ENCODE measurements at places on chromosomes 5 and 9. TPM values are rescaled to one million over a fixed set of nuclear protein-coding genes. Genes with fewer than 3 reads are reported as not detected.

Gene CARD19
- total RNA-seq: 38.6 TPM

GRCh38 chr9:127612939-127613582, 984 bp downstream of the STXBP1 start:
- peak; percentile 48 for DNase-seq
- H3K4me3 ChIP-seq: peak overlapping the region; percentile 79
- peaks cover 23% of the 10 kb centered on the region for H3K4me1 ChIP-seq

DNA sequence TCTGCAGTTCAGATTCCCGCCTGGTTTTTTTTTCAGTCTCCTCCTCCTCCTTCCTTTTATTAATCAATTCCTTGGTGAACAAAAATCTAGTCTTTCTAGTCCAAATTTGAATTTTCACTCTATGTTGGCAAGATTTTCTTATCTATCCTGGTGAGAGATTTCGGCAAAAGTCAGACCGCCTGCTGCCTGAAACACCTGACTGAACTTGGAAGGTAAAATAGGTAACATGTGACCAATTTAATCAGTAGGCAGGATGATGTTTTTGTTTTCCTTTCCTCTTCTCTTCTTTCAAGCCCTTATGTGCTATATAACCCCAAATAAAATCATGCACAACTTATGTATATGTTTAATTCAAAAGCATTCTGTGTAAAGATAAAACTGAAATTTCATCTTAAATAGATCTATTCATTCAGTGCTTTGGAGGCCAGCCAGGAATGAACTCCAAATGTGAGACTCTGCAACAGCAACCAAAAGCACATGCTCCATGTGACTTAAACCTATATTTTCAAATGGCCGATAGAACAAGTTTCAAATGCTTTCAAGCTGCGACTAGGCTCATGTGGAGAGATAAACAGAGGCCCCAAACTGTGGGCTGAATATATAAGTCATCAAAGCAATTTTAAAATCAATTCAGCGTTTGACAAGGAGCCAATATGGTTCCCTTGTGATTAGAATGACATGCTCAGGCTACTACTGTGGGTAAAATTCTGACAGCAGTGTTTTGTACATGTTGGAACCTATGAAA, 100.4 kb upstream of the SEMA6A start:
- no peak overlapping the region for H3K27ac ChIP-seq
- DNase-seq: no peak

DNA sequence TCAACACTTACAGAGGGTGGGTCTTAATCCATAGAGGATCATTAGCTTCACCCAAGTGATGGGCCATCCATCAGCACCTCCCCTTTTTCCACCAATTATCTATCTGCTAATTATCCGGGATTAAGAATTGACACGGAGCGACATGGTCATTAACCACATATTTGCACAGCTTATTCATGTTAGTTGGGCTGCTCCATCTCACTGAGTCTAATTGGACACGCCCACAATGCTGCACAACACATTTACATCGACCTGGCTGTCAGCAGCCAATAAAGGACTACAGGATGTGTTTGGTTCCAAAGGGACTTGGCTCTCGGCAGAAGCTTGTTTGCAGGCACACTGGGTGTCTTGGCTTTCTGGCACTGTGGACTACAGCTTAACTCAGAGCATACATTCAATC, 21.6 kb downstream of the FOXE1 start:
- no peaks in the 10 kb centered on the region for H3K36me3 ChIP-seq
- H3K4me3 ChIP-seq: no peak overlapping the region
- DNase-seq: no peak
- no peak overlapping the region for H3K27ac ChIP-seq

DNA sequence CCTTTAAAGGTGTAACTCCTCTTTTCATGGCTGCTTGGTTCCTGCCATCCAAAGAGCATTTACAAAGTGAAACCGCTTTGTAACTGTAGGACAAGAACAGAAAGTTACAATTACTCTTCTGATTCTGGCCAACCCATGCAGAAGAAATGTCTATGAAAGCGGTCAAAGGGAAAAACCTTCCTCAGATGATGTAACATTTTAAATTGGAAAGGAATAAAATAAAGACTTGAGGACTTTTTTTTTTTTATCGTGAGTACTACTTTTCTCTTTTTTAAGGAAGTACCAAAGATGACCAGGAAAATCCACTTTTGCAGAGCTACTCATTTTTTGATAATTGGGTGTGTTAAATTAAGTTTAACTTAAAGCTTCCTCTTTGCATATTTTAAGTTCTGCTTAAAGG, 13.0 kb upstream of the C9orf72 start:
- peaks cover 28% of the 10 kb centered on the region for H3K27me3 ChIP-seq
- DNase-seq: no peak
- no peak overlapping the region for H3K4me3 ChIP-seq
- H3K36me3 ChIP-seq: peaks cover 2% of the 10 kb centered on the region
- peaks cover 1% of the 10 kb centered on the region for H3K4me1 ChIP-seq
- no peak overlapping the region for H3K27ac ChIP-seq

GRCh38 chr9:16708656-16709435, 161.6 kb downstream of the BNC2 start:
- no peak for DNase-seq
- H3K36me3 ChIP-seq: no peaks in the 10 kb centered on the region
- H3K27me3 ChIP-seq: peaks cover 5% of the 10 kb centered on the region
- H3K4me3 ChIP-seq: no peak overlapping the region
- H3K4me1 ChIP-seq: no peaks in the 10 kb centered on the region

DNA sequence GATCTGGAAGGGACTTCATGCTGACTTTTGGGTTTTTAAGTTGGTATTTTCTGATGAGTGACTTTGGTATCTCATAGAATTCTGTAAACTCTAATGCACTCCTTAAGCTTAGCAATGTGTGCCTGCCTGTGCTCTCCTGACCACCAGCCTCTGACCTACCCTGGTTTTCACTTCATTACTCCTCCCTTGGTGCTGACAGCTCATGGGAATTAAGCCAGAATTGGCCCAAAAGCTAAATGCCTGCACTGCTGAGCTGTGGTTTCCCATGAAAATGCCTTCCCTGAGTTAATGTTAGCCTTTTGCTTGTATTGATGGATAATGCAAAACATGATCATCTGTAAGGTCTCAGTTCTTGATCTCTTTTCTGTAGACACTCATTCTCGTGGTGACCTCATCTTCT, 308.0 kb downstream of the DOCK8 start:
- H3K36me3 ChIP-seq: no peaks in the 10 kb centered on the region
- H3K4me1 ChIP-seq: peaks cover 11% of the 10 kb centered on the region
- no peak for DNase-seq
- H3K27me3 ChIP-seq: no peaks in the 10 kb centered on the region
- no peak overlapping the region for H3K4me3 ChIP-seq
- H3K27ac ChIP-seq: no peak overlapping the region

DNA sequence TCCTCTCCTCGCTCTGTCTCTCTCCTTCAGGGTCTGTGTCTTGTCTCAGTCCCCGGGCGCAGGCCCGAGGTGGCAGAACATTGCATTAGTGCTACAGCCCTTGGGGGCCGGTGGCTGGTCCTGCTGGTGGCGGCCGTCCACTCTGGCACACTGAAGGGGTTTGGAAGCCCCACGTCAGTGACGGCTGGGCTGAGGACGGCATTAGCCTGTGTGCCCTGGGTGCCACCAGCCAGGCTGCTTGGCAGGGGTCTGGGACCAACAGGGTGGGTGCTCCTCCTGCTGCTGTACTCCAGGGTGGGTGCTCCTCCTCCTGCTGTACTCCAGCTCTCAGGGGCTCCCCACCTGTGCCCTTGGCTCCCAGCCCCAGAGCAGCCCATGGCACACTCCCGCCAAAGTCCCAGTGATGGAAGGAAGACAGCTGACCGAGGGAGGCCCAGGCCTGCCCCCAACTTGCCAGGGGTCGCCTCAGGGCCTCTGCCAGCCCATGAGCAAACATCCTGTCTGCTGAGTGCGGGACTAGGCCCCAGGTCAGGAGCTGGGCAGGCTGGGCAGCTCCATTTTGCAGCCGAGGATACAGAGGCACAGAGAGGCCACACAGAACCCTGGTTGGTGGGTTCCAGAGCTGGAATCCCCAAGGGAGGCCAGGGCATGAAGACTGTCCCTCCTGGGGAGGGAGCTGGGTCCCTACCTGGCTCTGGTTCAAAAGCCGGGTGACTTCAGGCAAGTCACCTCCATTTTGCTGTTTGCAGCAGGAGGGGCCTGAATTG, 27.3 kb downstream of the SARDH start:
- H3K36me3 ChIP-seq: no peaks in the 10 kb centered on the region
- H3K27me3 ChIP-seq: no peaks in the 10 kb centered on the region
- DNase-seq: no peak
- no peak overlapping the region for H3K4me3 ChIP-seq
- peaks cover 19% of the 10 kb centered on the region for H3K4me1 ChIP-seq

DNA sequence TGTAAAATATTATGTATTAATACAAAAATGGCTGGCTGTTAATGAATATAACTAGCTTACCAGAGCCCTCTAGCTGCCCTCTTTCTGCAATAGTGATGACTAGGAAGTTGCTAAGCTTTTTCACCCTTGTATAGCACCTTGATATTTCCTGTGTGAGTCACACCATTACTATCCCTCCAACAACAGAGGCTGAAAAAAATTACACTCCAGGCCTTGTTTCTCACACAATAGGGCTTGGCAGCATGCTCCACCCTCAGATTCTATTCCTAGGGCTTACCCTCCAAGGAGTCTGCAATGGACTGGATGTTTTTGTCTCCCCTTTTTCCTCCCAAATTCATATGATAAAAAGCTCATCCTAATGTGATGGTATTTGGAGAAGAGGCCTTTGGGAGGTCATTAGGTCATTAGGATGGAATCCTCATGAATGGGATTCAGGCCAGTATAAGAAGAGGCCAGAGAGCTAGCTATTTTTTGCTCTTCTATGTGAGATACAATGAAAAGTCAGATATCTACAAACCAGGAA, 184.6 kb upstream of the MAP1B start:
- DNase-seq: no peak
- H3K36me3 ChIP-seq: no peaks in the 10 kb centered on the region
- H3K4me3 ChIP-seq: no peak overlapping the region
- no peak overlapping the region for H3K27ac ChIP-seq

Gene EPB41L4B
- total RNA-seq: 0.74 TPM

GRCh38 chr5:112338681-112339337, 80.3 kb downstream of the EPB41L4A start:
- H3K4me1 ChIP-seq: no peaks in the 10 kb centered on the region
- H3K27ac ChIP-seq: no peak overlapping the region
- no peaks in the 10 kb centered on the region for H3K36me3 ChIP-seq
- no peak for DNase-seq

Gene CDH10
- not detected for total RNA-seq

Gene HACD4
- total RNA-seq: 5.2 TPM

Gene CBY3
- total RNA-seq: 0.68 TPM

DNA sequence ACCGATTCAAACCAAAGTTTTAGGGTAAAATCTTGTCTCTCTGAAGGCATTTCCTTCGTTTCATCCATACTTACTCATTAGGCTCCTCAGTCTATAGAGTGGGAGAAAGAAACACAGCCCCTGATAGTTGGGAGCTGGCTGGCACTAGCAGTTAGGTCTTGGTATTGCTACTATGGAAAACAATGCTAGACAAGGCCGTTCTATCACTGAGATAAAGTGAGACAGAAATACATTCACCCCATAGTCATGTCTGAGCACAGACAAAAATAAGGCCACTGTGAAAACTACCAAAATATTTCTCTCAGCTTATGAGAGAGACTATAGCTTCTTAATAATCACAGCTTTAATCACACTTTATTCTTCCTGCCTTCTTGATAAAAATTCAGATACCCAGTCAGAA, 28.7 kb upstream of the KCNV2 start:
- no peaks in the 10 kb centered on the region for H3K4me1 ChIP-seq
- H3K36me3 ChIP-seq: no peaks in the 10 kb centered on the region
- H3K27me3 ChIP-seq: no peaks in the 10 kb centered on the region
- DNase-seq: no peak

- no peaks in the 10 kb centered on the region for H3K36me3 ChIP-seq
- no peak overlapping the region for H3K4me3 ChIP-seq
- no peak for DNase-seq
- peaks cover 6% of the 10 kb centered on the region for H3K4me1 ChIP-seq
- no peak overlapping the region for H3K27ac ChIP-seq
Observed at GRCh38 chr5:97046270-97046982, 96.0 kb downstream of the LIX1 start.
